ENCODE measurements at places on chromosomes 11 and 22.

DNA sequence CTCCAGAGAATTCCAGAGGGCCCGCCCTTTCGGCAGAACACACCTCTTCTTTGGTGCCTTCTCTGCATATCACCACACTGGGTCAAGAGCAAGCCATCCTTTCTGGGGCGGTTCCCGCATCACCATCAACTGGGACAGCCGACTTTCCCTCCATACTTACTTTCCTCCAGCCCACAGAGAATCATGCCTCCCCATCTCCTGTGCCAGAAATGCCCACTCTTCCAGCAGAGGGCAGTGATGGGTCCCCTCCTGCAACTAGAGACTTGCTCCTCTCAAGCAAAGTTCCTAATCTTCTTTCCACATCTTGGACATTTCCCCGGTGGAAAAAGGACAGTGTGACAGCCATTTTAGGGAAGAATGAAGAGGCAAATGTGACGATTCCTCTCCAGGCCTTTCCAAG, 157.7 kb downstream of the C11orf91 start:
- DNase-seq: no peak

GRCh38 chr11:86741484-86741835, 58.9 kb upstream of the PRSS23 start:
- no peak for DNase-seq

DNA sequence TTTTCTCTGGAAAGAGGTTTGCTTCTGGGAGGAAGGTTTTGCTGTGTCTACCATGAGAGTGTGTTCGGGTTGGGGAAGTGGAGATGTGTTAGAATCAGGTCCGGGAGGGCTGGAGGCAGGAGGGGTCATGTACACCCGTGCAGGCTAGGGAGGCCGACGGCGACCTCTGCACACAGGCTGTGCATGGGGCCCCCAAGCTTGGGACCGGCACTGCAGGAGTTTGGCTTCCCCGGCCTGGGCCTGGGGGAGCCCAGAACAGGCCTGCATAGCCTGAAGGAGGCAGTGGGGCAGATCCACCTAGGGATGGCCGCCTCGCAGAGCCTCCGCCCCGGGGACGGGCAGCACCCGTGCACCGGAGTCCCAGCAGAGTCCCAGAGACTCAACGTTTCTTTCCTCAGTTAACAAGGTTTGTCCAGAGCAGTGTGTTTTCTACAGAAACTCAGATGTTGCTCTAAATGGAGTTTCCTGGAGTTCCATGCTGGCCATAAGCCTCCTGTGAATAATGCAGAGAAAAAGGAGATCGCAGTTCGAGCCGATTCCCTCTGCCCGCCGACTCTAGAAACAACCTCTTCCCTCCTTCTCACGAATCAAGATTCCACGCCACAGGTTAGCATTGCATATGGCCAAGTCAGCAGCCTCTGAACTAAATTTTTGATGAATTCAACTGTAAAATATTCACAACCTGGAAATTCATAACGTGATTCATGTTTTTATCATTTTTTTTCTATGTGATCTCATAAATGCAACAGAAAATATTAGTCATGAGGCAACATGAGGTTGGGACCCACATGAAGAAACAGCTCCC, 427.3 kb downstream of the BRD1 start:
- no peak for DNase-seq

DNA sequence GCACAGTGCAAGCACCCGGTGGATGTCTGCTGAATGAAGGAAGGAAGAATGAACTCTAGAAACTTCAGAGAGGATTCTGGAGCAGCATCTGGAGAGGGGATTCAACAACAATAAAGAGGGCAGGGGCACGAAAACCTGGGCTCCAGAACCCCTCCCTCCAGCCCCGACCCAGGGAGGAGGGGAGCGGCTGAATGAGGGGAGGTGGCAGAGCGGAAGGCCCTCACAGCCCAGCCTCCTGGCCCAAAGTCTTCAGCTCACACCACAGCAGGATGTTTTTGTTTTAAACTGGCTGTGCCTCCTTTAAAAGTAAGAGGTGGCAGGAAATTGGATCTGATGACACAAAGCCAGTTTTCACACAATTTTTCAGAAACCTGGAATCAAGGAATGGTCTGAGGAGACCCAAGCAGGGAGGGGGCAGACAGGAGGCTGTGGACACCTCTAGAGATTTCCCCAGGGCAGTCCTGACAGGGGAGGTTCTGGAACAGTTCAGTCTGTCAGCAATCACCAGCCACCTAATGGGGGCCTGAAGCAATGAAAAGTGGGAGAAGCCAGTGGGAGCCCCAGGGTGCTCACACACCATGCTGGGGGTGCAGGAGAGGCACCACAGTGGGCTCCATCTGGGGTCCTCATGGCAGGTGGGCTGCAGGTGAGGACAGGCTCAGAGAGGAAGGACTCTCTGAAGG, 44.4 kb upstream of the TCF20 start:
- no peak for DNase-seq

GRCh38 chr11:105164208-105164607, 24.6 kb upstream of the CARD18 start:
- no peak for DNase-seq

DNA sequence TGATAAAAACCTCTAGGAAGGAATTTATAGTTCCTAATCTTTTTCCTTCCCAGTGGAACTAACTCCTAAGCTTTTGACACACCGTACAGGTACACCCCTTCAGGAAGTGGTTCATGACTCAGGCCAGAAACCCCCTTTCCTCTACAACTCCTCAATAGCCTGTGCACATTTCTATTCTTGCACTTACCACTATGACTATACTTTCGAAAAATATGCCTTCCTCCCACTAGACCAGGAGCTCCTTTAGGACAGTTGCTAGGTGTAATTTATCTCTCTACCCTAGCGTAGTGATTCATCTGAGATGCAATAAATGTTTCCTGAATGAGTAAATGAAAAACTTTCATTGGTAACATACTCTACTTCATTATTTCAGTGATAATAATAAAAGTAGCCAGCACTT, 14.5 kb downstream of the MAP6 start:
- no peak for DNase-seq

DNA sequence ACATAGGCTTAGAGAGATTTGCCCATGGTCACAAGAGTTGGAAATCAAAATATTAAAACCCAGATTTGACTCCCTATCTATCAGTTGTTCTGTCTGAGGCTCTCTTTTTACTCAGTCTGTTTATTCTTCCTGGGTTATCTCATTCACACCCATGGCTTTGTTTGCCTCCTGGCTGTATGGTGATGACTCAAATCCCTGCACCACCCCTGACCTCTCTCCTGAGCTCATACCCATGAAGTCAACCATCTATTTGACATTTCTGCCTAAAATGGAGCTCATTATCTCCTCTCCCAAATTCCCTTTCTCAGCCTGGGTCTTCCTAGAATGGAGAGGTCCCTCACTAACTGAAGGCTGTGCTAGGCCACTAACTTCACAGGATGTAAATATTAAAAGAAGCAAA, 27.8 kb upstream of the CCDC134 start:
- DNase-seq: no peak

GRCh38 chr11:61861634-61862033, 29.7 kb downstream of the FADS3 start:
- no peak for DNase-seq

- no peak for DNase-seq
Measured at GRCh38 chr11:27719546-27719925, 19.3 kb upstream of the BDNF start.

DNA sequence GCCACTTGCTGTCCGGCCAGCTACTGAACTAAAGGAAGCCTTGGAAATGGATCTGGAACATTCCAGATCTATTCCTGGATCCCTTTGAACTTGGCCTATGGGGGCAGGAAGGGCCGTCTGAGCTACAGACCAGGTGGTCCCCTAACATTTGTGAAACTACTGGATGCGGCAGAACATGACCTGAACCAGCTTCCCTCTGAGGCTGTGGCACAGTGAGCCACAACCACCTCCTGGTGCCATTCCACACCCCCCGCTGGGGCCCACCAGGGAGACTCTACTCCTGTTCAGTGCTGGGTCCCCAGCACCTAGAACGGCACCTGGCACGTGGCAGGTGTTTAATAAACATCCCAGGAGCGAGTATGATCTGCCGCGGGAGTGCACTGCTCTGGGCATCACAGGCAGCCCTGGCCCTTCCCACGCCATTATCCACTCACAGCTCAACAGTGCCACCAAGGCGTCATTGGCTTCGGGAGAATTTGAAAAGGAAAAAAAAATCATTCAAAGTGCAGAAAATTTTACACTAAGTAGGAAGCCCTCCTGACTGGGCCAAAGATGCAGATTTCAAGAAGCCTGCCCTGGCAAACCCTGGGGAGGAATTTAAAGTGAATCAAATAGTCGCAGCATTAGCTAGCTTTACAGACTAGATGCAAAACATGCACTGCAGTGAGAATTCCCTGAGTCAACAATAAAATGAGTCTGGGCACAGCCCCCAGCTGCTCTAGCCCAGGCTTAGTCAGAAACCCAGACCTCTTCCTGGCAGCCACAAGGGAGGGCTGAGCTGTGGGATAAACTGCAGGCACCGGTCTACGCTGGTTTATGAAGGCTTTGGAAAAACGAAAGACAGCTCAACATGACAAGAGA, 14.3 kb upstream of the EFCAB6 start:
- no peak for DNase-seq

GRCh38 chr22:45867906-45868555, 108.9 kb downstream of the WNT7B start:
- DNase-seq: no peak

DNA sequence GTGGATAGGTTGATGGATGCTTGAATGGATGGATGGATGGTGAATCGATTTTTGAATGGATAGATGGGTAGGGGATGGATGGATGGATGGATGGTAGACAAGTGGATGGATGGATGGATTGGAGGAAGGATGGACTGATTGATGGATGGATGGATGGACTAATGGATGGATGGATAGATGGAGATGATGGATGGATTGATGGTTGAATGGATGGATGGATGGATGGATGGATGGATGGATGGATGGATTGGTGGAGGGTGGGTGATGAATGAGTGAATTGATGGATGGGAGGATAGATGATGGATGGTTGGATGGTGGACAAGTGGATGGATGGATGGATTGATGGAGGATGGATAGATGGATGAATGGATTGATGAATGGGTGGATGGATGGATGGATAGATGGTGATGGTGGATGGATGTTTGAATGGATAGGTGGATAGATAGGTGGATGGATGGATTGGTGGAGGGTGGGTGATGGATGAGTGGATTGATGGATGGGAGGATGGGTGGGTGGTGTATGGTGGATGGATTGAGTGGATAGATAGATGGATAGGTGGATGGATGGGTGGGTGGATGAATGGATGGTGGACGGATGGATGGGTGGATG, 1140.9 kb downstream of the BRD1 start:
- DNase-seq: no peak

GRCh38 chr11:2437516-2437915, 6.8 kb downstream of the TRPM5 start:
- no peak for DNase-seq

- no peak for DNase-seq
Measured at GRCh38 chr11:35257281-35257680, 118.3 kb downstream of the CD44 start.

DNA sequence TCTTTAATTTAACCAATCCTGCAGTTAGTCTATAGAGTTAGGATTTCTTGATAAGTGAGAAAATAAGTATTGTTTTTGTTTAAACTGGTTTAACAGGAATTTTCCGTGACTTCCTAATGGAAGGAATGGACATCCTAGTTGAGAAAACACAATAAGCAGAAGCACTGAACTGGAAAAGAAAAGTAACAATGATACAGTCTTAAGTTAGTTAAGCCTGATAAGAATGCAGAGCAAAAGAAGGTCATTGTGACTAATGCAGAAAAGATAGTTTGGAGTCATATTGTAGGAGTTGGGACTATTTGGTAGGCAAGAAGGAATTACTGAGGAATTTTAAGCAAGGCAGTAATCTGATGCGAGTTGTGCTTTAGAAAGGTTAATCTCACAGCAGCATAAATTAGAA, 11.7 kb downstream of the RNF141 start:
- no peak for DNase-seq

DNA sequence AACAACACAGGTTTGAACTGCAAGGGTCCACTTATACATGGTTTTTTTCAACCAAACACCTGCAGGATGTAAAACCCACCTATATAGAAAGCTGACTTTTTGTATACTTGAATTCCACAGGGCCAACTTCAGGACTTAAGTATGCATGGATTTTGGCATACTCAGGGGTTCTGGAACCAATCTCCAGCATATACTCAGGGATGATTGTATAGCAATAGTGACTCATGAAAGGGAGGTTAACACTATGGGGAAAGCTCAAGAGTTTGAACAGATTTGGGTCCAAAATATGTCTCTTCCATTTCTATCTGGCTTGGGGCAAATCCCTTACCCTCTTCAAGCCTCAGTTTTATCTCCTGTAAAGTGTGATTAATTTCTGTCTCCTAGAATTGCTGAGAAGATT, 94.9 kb downstream of the MICAL2 start:
- DNase-seq: no peak

GRCh38 chr22:22111983-22112382, 129.4 kb upstream of the TOP3B start:
- no peak for DNase-seq

DNA sequence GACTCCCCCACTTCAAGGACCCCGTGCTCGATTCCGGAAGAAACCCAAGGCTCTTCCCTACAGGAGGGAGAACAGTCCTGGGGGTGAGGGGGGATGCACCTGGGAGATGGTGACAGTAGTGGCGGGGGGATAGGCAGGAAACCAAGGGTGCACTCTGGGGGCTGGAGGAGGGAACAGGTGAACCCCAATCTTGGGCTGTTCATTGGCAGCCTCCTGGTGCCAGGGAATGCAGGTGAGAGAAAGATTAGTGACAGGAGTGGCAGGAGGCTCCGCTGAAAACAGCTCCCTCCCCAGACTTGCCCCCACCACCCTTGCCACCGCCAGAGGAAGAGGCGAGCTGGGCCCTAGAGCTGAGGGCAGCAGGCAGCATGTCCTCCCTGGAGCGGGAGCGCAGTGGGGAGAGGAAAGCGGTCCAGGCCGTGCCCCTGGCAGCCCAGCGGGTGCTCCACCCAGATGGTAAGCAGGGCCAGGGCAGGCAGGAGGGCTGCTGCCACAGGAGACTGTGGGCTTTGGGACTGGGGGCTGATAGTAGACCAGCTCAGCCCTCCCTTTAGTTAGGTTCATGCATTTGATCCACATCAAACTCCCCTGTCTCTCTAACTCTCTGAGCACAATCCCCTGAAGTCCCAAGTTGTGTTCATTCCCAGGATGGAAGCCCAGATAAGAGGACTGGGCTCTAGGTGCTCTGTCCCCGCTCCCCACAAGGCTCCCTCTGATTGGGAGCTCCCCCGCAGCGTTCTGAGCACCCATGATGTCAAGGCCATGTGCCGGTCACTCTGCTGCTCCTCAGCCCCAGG, 14.5 kb downstream of the ROBO3 start:
- DNase-seq: no peak

GRCh38 chr11:70302419-70302752, 31.9 kb downstream of the PPFIA1 start:
- no peak for DNase-seq
